ENCODE measurements at places on chromosomes 2 and 18.
A peak's percentile ranks its signal among the peaks of the same experiment; 100 is the strongest.

DNA sequence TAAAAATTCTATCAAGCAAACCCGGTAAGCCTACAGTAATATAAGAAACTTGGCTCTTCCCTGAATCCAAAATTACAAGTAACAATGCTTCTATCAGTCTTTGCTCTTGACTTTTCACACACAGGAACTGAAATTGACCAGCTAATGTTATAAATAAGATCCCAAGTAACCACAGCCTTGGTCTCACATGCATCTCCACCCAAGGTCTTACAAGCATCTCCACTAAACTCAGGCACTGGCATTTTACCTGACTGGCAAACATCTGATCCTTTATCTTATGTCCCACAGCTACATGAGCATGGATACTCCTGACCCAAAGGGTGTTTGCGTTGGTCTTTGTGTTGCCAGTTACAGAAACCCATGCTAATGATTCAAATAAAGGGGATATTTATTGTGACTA, 302.3 kb upstream of the EPHA4 start:
- DNase-seq: no peak

- no peak for DNase-seq
Measured at GRCh38 chr2:175518206-175518605, 336.7 kb upstream of the ATP5MC3 start.

GRCh38 chr2:148594216-148594615, 50.3 kb upstream of the EPC2 start:
- no peak for DNase-seq

- no peak for DNase-seq
Measured at GRCh38 chr18:74507097-74507881, 11.1 kb downstream of the CNDP2 start.

- DNase-seq: no peak
Measured at GRCh38 chr2:210971431-210971830, 415.0 kb downstream of the CPS1 start.

- no peak for DNase-seq
Measured at GRCh38 chr2:110729106-110729505, 3.3 kb upstream of the ACOXL start.

GRCh38 chr18:13539843-13540476, 186.4 kb downstream of the FAM210A start:
- DNase-seq: no peak

- DNase-seq: no peak
Measured at GRCh38 chr2:38692636-38693318, 26.9 kb downstream of the GALM start.

GRCh38 chr2:70887208-70887549, 48.5 kb upstream of the ATP6V1B1 start:
- no peak for DNase-seq

DNA sequence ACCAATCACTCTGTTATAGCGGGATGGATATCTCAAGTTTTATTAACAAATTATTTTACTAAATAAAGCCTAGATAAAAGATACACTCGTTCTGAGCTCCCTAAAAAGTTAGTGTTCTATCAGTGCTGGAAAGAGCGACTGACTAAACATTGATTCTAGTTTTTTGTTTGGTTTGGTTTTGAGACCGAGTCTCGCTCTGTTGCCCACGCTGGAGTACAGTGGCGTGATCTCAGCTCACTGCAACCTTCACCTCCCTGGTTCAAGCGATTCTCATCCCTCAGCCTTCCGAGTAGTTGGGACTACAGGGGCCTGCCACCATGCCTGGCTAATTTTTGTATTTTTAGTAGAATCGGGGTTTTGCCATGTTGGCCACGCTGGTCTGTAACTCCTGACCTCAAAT, 73.8 kb upstream of the CDCA7 start:
- DNase-seq: no peak

DNA sequence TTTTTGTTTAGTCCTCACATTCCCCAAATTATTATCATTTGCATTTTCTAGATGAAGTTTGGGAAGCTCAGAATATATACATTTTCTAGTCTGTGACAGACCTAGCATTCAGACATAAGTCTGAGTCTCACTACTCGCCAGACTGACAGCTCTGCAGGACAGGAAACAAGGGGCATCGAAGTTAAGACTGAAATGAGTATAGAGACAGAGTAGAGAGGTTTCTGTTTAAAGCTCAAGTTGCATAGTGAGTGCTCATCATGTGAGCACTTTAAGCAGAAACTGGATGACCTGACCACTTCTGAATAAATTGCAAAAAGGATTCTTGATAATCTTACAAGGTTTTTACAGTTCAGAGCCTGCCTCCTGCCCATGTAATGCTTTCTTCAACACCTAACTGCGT, 1.1 kb downstream of the HADHB start:
- no peak for DNase-seq

DNA sequence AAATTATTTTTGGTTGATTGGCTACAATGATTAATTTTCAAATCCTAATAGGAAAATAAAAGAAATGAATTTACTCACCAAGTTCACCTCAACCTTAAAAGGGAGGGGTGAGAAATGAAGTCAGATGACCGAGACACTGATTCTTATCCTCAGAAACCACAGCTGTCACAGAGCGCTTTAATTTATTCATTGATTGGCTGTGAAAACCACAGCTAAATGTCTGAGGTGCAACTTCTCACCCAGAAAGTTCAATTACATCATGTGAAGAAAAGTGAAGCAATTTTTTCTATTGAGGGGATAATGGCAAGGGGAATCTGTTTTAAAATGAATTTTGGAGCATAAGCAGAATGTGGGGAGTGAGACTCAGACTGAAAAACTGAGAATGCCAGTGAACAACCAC, 128.4 kb downstream of the RNF152 start:
- no peak for DNase-seq

DNA sequence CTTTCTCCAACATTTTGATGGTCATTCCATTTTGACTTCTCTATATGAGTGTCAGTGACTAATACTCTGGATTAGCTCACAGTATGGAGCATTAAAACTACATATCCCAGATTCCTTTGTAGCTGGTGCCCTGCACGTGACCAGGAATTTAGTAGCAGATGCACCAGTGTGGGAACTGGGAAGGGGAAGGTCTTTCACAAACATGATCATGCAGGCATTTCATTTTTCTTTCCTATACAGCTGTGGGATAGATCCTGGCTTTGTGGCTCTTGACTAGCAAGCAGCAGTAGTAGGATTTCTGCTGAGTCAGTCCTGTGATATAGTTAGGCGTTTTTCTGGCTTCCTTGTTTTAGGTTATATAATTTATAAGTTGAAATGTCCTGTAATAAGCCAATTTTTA, 971.0 kb upstream of the CDH2 start:
- DNase-seq: peak; percentile 38

- no peak for DNase-seq
Measured at GRCh38 chr2:222703886-222704285, 32.4 kb downstream of the MOGAT1 start.

- no peak for DNase-seq
Measured at GRCh38 chr18:38368886-38369285, 803.3 kb upstream of the CELF4 start.

- DNase-seq: no peak
Measured at GRCh38 chr2:179824961-179825360, 36.5 kb downstream of the ZNF385B start.

DNA sequence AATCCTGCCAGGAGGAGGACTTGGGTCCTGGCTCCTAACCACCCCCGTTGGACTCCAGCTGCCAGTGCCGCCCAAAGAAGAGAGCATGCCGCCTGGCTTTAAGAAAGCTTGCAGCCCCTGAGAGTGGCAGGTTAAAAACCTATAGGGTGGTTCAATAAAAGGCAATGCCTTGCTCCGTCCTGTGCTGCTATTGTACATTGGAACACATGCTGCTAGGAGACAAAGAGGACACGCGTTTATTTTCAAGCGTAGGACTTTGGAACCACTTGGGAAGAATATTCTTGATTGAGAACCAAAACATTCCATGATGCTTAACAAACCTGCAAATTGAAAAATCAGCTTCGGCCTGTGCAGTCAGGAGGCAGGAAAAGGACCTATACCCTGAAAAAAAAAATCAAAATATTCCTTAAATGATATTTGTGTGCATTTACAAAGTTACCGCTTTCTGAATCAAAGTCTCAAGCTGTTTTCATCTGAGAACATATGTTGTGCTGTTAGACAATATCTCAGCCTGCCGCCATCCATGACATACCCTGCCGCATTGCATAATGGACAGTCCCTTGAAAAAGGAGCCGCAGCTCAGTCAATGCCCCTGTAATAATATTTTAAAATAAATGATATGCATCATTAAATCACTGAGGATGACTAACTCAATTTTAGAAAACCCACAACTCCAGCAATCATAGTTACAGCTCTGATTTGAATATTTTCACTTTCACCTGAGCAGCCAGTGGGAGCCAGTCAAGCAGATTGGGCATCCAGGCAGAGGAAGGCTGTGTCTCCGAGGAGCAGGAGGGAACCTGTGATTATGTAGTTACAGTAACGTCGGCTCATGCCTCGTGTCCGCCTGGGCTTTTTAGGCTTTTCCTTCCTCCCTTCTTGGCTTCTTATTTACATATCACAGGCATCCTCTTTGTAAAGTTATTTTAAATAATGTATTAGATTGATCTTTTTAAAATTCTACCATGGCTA, 805.6 kb upstream of the FANCL start:
- DNase-seq: peak; percentile 24

Data from eye (tissue), 1 donor.